Stimulated activated CD4-positive, alpha-beta T cell treated with anti-CD3 and anti-CD28 coated beads, Interleukin-1b, Interleukin-23, amount 100 ng/mL, for 4 hours (primary cell): ENCODE measurements at places on chromosomes 2 and 18.

- DNase-seq: no peak
Measured at GRCh38 chr2:110674620-110675555, 3.0 kb downstream of the BUB1 start.

DNA sequence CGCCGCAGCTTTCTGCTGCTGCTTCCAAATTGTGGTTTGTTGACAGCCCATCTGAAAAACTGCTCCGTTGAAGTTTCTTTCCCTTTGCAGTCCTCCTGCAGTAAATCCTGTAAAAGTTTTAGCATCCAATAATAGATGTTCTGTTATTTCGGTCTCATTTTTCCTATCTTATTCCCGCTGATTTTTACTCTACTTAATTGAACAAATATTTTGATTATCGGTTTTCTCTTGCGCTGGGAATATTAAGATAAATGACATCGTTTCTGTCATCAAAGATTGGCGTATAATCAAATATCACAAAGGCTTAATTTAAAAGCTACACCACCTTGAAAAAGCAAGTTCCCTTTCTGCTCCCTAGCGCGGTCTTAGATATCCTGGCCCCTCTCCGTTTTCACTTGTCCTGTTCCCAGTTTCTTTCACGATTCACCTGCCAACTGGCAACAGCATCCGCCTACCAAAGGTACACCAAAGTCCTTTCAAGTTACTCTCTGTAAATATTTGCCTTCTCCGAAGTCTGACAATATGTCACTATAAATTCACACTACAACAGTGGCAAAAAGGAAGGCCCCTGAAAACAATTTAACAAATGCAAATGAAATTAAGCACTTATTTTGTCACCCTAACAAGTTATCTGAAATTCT is 1.0 kb upstream of the STRN start:
- DNase-seq: no peak

- no peak for DNase-seq
Measured at GRCh38 chr2:121103960-121104359, 181.0 kb downstream of the TFCP2L1 start.

GRCh38 chr2:6214471-6214870 is 522.3 kb downstream of the SOX11 start:
- DNase-seq: no peak

- no peak for DNase-seq
Measured at GRCh38 chr2:74864728-74865722, 31.1 kb downstream of the HK2 start.

- DNase-seq: no peak
Measured at GRCh38 chr2:200177971-200178911, 128.3 kb upstream of the SPATS2L start.

DNA sequence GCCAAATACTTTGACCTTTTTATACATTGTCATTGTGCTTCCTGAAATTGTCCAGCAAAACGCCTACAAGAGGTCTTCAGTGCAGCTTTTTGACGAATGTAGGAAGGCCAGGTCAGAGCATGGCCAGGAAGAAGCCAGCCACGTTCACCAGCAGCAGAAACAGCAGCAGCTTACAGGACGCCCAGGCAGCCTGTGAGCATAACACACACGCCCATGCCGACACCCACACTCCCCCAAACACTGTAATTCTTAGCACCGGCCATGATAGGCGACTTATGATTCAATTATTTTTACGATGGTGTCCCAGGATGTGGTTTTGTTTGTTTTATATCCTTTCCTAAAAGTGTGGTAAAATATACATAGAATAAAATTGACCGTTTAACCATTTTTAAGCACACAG is 249.1 kb upstream of the SALL3 start:
- DNase-seq: no peak

- no peak for DNase-seq
Measured at GRCh38 chr2:240579071-240579762, 7.3 kb upstream of the CAPN10 start.

DNA sequence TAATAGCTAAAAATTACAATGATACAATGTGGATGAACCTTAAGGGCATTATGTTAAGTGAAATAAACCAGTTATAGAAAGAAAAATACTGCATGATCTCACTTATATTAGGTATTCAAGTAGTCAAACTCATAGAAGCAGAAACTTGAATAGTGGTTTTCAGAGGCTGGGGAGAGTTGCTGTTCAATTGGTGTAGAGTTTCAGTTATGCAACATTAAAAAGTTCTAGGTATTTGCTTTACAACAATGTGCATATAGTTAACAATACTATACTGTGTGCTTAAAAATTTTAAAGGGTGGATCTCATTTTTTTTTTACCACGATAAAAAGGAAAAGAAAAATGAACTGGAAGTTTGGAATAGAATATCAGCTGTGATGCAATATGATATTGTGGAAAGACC is 479.1 kb downstream of the SPAG16 start:
- no peak for DNase-seq

DNA sequence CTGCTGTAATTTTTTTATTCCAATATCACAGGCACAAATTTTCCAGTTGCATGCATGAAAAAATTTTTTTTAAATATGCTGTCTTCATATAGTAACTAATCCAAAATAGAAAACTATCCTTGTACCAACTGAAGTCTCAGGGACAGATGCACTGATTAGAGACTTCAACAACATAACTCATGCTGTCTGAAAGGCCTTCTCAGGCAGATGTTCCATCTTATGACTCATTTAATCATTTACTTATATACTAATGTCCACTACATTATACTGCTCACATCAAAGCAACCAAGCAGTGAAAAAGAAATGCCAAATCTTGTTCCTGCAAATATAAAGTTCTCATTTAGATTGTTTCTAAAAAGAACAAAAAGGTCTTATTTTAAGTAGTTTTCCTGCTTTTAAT is 53.1 kb downstream of the OLA1 start:
- DNase-seq: no peak

DNA sequence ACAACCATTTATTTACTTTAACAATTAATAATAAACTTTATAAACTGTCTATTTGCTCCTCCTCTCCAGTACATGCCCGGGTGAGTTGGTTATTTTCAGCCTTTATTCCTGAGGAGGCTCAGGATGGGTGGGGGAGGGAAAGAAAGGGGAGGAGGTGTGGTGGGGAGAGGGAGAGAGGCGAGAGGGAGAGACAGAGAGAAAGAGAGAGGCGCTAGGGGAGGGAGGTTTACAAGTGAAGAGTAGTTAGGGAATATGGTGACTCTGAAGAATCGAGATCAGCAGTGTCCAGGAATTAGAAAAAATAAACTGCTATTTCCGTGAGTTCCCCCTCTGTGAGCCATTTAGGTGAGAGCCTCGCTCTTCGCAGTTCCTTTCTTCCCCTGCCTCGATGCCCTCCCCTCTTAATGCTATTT is 138.9 kb downstream of the MEIS1 start:
- DNase-seq: no peak

DNA sequence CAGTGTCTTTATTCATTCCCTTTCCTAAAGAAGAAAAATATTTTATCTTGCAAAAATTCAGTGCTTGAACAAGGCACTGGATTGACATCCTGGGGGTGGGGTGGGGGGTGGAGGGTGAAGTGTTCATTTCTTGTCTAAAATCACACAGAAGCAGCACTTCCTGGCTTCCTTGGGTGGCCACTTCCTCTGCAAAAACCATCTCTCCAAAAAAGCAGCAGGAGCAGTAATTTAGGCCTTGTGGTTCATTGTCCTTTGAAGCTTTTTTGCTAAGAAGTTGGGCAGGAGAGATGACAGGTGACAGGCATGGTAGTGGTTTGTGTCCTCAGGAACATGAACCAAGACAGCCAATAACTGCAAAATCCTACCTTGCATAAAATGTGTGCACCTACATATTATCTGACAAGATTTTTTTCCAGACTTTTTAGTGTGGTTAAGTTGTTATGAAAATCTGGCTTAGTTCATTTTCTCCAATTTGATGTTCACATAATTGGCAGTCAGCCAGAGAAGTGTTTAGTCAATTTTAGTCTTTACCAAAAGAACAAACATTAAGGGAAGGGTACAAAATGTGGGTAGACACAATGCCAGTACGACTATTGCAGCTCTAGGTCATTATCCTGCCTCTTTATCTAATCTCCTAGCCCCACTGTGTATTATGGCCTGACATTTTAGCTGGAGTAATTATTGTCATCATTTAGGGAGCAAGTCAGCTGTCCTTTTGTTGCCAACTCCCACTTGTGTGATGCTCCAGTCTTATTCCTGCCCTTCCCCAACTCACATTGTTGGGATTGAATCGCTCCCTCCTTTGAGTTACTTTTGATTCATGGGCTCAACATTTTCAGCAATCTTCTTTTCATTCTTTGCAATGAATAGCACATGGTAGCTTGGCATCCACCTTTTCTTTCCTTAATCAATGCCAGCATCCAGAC is 177.2 kb downstream of the MYO3B start:
- no peak for DNase-seq

DNA sequence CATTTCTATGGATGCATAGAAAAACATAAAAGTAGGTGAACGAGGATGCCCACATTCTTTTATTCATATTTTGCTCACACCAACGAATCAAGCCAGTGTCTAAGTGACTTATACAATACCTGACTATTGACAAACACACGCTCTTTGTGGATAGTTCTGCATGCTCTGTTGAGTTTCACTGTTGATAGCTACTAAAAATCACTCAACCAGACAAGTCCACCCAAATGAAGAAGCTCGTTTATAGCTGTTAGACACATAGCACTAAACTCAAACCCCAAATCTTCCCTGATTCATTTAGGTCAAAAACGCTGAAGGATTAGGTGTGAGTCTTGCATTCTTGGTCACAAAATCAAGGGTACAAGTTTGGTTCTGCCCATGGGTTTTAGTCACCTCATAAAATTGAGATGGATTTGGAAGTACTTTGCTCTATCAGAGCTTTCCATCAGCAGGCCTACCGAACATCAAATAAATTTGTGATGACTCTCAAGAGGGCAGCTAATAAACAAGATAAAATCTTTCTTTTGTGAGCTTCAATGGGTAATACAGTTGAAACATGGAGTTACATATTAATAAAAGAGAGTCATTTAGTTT is 92.7 kb upstream of the ETAA1 start:
- no peak for DNase-seq

GRCh38 chr2:36483290-36483689 is 114.7 kb downstream of the FEZ2 start:
- DNase-seq: no peak

- DNase-seq: no peak
Measured at GRCh38 chr2:71679491-71679890, 226.1 kb downstream of the DYSF start.

DNA sequence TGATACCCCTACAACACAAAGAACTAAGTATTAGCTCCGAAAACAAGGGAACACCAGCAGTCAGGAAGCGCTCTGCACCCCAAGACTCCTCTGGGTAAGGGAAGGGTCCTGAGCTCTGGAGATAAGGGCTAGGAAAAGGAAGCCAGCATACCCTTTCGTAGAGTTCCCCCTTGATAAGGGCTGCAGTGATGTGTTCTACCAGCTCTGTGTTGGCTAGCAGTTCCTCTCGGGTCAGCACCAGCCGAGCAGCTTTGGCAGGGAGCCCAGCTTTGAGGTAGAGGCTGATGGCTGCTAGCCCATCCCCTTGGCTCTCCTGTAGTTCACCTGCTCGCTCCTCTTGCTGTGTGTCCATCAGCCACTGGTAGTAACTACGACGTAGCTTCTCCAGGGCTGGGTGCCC is 18.9 kb downstream of the KRTCAP3 start:
- no peak for DNase-seq

DNA sequence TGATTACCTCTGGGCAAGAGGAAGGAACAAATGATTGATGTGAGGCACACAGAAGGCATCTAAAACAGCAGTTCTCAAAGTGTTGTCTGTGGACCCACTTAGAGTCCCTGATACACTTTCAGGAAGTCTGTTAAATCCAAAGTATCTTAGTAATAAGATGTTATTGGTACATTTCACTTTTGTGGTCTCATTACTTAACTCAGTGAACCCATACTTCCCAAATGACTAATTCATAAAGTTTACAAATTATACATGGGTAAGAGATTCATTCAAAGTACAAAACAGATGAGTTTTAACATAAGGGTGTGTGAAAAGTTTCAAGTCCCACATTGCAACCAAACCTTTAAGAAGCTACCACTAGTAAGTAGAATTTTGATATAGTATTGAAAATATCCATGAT is 440.5 kb downstream of the NUP35 start:
- DNase-seq: no peak

GRCh38 chr2:102470168-102470567 is 2.9 kb upstream of the SLC9A4 start:
- DNase-seq: no peak

DNA sequence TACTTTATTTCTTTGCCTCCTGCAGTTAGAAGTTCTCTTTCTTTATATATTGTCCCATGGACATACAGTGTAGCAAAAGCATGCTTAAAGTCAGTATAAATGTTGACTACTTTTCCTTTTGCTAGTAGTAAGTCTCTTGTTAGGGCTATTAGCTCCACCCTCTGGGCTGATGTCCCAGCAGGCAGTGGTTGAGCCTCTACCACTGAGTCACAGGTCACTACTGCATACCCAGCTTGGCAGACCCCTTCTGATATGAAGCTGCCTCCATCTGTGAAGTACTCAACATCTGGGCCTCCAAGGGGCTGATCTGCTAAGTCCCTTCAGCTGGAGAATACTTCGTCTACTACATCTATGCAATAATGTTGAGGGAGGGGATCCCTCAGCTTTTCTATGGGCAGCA is 61.0 kb upstream of the SLC35G4 start:
- DNase-seq: no peak

GRCh38 chr18:46054956-46055837 is 16.9 kb downstream of the PSTPIP2 start:
- DNase-seq: no peak

DNA sequence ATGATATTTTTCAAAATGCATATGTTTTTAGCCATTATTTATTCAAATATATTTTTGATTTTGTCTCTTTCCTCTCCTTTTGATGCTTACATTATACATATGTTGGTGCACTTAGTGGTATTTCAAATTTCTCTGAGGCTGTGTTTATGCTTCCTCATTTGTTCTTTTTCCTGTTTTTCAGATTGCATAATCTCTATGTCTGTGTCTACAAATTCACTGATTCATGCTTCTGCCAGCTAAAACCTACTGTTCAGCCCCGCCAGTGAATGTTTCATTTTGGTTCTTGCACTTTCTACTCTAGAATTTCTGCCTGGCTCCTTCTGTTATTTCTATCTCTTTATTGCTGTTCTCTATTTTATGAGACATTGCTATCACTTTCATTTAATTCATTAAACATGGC is 951.7 kb upstream of the CNTNAP5 start:
- no peak for DNase-seq

- DNase-seq: no peak
Measured at GRCh38 chr2:119491776-119492525, 32.3 kb downstream of the SCTR start.

GRCh38 chr2:152558158-152558984 is 158.9 kb downstream of the PRPF40A start:
- no peak for DNase-seq

DNA sequence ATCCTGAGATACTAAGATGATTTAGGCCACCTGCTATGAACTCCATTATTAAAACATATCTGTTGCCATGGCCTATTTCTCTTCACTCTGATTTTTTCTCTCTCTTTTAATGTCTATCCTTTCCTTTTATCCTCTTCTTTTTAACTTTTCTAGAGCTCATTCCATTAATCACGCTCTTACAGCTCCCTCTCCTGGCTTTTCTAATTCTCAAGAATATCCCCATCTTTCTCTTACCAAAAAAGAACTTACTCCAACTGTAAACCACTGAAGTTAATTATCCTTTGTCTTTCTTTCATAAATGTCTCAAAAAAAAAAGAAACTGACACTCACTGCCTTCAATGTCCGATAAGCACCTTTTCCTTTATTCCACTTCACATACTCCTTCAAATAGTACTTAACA is 7.9 kb downstream of the PPP3R1 start:
- DNase-seq: no peak
